Cardiac fibroblast (primary cell): ENCODE measurements at places on chromosomes 12 and 14.

- no peak for DNase-seq
These were observed 54.1 kb downstream of the KRT80 start for GRCh38 chr12:52137746-52138145.

DNA sequence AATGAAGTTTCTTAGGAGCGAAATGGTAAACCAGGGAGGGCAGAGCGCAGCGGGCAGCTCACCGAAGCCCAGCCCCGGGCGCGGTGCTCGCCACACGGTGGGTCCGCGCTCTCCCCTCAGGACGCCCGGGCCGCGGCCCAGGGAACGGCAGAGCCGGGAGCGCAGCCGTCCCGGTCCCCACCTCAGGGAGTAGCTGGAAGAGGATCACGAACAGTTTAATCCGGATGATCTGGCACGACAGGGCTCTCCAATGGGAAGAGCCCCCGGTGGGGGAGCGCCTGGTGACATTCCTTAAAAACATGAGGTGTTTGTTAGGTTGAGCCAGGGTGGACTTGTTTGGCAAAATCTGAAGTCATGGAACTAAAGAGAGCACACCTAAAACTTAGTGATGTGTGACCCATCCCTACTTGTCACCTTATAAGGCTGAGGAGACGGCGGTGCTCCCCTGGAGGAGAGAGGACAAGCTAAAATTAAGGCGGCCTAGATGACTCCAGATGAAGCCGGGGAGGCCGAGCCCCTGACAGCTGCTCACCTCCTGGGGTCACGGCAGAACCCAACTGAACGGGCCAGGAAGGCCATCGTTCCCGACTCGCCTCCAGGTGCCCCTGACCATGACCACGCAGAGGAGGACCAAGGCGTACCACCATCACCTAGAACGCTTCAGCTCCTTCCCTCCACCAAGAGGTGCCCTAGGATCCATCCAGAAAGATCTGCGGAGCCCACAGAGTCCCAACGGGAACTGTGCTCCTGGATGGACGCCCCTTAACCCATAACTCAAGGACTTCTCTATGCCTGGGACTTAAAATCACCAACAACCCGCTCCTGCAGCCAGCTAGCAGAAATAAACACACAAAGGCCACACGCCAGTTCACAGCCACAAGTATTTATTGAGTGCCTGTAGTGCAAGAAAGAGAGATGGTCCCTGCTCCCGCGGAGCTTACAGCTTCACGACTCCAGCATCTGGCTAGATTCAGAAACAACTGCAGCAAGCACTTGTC lies 866 bp upstream of the PITPNM2 start:
- no peak for DNase-seq

DNA sequence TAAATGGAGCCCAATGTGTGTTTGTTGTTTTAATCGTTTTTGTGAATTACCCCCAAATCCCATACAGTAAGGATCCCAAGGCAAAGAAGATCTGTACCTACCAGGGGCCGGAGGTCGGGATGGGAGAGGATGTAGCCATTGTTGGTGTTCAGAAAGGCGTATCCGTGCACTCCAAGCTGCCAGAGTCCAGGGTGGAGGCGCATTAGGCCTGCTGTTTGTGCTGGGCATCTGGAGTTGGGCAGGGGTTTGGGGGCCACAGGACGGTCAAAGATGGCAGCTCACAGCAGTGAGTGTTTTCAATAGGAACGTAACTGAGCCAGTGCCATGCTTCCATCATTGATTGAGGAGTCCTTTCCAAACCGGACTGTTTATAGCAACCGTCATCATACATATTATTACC lies 40.2 kb downstream of the CACNA2D4 start:
- DNase-seq = no peak

DNA sequence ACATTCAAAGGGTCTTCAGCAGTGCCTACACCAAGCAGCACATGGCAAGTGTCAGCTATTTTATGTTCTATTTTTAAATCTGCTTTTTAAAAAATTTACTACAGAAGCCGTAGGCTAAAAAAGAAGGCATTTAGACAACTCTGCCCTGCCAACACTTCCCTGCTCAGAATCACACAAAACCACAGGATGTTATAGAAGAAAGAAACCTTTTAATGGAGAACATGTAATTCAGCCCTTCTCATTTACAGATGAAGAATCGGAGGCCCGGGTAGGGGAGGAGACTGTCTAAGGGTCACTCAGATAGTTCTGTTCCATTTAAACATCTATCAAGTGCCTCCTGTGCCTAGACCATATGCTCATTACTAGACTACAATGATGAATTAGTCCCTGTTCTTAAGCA lies 171.8 kb upstream of the NTF3 start:
- no peak for DNase-seq

GRCh38 chr14:32820682-32821081 lies 118.0 kb upstream of the NPAS3 start:
- no peak for DNase-seq

DNA sequence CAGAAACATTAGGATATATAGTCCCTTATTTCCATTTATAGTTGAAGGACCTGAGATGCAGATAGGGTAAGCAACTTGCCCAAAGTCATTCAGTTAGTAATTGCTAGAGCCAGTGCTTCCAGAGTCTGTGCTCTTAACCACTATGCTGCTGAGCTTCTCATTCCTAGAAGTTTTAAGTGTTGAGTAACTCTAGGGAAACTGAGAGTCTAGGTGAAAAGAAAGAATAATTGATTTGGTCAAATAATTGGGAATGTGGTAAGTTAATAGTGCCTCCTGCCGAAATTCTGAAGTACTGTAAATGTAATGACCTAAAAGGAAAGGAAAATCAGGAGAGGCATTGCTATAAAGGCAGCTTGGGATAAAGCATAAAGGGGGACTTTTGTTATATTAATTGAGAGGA lies 14.1 kb downstream of the PYROXD1 start:
- DNase-seq = no peak

- DNase-seq = no peak
These were observed 1400.9 kb upstream of the FLRT2 start for GRCh38 chr14:84129007-84129406.

DNA sequence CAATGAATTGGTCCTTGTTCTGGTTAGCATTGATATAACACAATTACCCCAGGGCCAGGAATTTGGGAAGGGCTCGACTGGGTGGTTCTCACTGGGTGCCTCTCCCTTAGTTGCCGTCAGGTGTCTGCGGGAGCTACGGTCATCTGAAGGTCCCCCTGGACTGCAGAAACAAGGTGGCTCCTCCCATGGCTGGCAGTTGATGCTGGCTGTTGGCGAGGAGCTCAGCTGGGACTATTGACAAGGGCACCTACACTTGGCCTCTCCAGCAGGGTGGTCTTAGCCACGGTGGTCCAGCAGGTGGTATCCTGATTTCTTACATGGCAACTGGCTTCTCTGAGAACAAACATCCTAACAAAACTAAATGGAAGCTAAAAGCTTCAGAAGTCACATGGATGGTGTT lies 41.0 kb upstream of the RGS6 start:
- no peak for DNase-seq

GRCh38 chr14:95761436-95761835 lies 47.5 kb upstream of the TCL1A start:
- no peak for DNase-seq

DNA sequence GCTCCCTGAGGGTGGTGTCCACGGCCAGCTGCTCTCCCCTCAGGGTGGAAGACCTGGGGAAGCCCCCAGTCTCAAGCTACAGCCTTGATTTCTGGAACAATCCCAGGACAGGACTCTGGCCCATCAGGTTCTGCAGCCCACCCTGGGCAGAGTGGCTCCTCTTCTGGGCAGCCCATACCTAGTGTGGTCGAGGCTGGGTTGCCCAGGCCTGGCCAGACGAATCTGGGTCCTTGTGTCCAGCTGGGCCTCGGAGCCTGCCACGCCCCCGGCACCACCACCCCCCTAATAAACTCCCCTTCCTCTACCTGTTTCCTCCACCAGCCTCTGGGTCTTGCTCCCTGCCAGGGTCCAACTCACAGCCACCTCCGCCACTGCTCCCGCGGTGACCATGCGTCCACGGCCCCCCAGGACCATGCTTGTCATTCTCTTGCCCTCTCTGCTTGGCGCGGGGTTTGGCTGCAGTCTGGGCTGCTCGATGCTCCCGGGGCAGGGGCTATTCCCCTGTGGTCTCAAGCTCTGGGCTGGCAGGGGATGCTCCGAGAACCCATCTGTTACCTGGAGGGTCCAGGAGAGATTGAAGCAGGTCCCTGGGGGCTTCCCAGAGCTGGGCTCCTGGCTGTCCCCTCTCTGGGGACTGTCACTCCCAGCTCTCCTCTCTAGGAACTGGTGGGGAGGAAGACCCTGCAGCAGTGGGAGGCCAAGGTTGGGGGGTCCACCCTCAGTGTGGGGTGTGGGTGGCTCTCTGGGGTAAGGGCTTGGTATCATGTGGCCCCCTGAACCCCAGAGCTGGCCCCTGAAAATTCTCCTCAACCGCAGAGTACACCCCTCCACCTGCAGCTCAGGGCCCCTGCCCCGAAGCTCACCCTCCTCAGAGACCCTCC lies 8.7 kb upstream of the GPR132 start:
- no peak for DNase-seq

GRCh38 chr14:72521045-72521444 lies 372.9 kb downstream of the DPF3 start:
- no peak for DNase-seq
